Stimulated activated CD8-positive, alpha-beta memory T cell treated with anti-CD3 and anti-CD28 coated beads, Interleukin-7, amount 100 ng/mL, for 1 hour (primary cell): ENCODE measurements at places on chromosomes 7 and 10.

GRCh38 chr10:46514899-46515298 lies 41.6 kb downstream of the GPRIN2 start:
- DNase-seq = no peak

DNA sequence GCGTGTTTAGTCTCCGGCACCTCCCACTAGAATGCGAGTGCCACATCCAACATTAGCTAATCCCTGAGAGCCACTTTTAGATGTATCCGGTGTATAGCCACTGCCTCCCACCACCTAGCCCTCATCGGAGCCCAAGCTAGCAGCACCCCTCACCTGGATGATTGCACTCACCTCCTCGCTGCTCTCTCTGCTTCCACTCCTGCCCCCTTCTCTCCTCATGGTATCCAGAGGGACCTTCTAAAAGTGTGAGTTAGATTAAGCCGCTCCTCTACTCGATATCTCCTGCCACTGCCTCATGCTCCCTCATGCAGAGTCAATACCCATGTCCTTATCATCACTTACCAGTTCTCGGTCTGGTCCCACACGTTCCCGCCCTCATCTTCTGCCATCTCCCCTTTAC lies 125.3 kb downstream of the RAB11FIP2 start:
- DNase-seq = no peak

GRCh38 chr10:44968091-44968490 lies 8.5 kb downstream of the RASSF4 start:
- DNase-seq = no peak

- DNase-seq = no peak
These were observed 640.0 kb downstream of the SH2D4B start for GRCh38 chr10:81177651-81178244.

GRCh38 chr7:27210441-27211083 lies 10.7 kb upstream of the HOXA13 start:
- DNase-seq = peak; percentile 16

- DNase-seq = no peak
These were observed 62.2 kb downstream of the ARHGAP22 start for GRCh38 chr10:48542471-48543181.

- DNase-seq = no peak
These were observed 26.1 kb upstream of the MRC1 start for GRCh38 chr10:17782921-17783665.

DNA sequence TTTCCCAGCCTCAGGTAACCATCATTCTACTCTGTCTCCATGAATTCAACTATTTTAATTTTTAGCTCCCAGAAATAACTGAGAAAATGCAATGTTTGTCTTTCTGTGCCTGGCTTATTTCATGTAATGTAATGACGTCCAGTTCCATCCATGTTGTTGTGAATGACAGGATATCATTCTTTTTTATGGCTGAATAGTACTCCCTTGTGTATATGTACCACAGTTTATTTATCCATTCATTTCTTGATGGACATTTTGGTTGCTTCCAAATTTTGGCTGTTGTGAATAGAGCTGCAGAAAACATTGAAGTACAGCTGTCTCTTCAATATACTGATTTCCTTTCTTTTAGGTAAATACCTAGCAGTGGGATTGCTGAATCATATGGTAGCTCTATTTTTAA lies 10.5 kb downstream of the ATRNL1 start:
- no peak for DNase-seq

GRCh38 chr7:119842337-119842736 lies 430.6 kb upstream of the KCND2 start:
- DNase-seq = no peak

DNA sequence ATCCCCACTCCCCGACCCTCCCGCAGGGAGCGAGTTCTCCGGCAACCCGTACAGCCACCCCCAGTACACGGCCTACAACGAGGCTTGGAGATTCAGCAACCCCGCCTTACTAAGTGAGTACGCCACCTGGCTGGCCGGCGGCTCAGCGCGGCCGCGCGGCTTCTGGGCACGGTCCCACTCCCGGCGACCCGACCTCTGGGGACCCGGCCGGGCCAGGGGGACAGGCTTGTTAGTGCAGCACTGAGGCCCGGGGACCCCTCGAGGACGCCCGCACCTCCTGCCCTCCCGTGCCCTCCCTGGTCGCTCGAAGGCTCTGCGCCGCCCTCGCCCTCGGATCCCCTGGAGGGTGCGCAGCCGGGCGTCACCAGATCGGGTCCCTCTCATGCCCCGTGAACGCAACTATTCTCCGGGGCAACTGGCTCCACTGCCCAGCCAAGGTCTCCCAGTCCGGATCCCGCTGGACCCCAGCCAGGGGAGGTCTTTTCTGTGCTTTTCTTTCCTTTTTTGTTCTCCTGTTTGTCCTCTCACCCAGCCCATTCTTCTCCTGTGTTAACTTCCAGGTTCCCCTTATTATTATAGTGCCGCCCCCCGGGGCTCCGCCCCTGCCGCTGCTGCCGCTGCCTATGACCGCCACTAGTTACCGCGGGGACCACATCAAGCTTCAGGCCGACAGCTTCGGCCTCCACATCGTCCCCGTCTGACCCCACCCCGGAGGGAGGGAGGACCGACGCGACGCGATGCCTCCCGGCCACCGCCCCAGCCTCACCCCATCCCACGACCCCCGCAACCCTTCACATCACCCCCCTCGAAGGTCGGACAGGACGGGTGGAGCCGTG lies 81.8 kb downstream of the PAX2 start:
- no peak for DNase-seq

DNA sequence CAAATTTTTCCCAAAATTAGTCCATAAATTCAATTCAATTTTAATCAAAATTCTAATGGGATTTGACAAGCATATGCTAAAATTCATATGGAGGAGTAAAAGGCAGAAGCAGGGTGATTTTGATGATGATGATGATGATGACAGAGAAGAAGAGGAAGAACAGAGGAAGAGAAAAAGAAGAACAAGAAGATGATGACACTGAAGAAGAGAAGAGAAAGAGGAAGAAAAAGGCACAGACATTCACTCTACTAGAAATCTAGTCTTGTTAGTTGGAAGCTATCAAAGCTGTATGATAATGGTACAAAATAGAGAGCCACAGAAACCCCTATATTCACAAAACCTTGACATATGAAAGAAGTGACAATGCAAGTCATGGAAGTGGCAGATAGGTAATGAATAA lies 157.9 kb downstream of the ELMO1 start:
- DNase-seq = no peak

GRCh38 chr10:5775685-5776084 lies 37.5 kb downstream of the GDI2 start:
- DNase-seq = peak; percentile 51
